Hematopoietic multipotent progenitor cell treated with erythropoietin and hydrocortisone succinate and interleukin-3 and kit ligand, for 17 days (in vitro differentiated cells): ENCODE measurements at places on chromosomes 1 and 21.

GRCh38 chr1:100034470-100034869 is 64.7 kb downstream of the SLC35A3 start:
- peak; percentile 41 for DNase-seq

DNA sequence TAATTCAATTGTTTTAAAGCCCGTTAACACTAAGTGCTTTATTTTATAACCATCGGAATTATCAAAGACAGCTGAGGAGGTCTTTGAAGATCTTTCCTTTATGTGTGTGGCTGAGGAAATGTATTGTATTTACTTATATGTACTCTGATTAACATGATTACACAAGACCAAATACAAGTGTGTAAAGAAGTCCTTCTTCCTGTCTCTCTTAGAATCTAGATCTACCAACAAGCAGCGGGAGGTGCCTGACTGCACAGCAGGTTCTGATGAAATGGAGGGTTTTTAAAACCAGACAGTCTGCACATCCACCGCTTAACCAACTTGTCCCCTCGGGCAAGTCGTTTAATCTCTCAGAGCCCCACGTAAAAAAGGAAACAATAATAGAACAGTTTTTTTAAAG is 240.5 kb upstream of the MAP1LC3C start:
- no peak for DNase-seq

GRCh38 chr1:230682882-230683610 is 30.9 kb downstream of the AGT start:
- no peak for DNase-seq

DNA sequence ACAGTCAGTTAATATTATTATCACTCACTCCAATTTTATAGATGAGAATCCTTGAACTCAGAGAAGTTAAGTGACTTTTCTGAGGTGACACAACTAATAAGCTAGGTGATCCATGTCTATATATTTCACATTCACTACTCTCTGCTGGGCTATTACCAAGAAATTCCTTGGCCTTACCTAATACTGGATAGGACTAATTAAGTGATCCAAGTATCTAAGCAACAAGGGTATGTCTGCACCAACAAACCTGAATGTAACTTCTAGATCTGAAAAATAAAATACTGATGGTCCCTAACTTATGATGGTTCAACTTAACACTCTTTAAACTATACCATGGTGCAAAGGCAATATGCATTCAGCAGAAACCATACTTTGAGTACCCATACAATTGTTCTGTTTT is 14.8 kb upstream of the CASQ2 start:
- DNase-seq, result no peak

- no peak for DNase-seq
Measured at GRCh38 chr1:23567629-23567995, 8.3 kb upstream of the ID3 start.

DNA sequence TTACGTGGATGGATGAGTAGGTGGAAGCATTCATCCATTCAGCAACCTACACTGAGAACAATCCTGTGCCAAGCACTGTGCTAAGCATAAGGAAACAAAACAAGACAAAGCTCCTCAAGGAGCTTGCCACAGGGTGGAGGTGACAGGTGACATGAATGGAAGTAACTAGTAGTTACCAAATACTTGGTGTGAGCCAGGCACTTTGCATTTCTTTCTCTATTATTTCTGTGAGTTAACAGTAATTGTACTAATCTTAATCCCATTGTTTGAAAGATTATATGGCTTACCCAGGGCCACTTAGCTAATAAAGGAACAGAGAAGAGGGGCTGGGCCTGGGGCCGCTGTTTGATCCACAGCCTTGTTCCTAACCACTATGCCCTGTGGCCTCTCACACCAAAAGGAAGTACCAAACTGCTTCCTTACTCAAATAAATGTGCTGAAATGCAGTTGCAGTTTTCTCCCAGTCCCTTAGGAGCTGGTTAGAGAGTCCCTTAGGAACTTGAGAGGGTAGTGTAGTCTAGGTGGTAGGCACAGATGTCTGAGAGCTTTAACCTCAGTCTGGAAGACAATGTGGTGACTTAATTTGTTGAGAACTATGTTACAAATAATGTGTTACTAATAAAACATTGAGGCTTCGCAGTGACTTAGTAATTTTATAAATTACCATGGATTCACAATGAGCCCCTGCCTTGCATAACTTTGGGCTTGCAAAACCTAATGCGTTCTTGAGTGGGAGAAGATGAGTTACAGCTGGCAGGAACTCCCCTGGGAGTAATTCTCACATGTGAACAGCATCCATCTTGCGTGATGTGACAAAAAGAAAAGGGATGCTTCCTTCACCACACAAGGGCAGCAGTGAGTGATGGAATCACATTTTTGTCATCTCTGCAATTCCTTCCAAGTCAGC is 69.8 kb downstream of the MPZL1 start:
- DNase-seq, result no peak

- DNase-seq, result no peak
Measured at GRCh38 chr21:22260274-22260673, 1262.1 kb downstream of the NCAM2 start.

GRCh38 chr1:100941098-100941527 is 45.2 kb downstream of the SLC30A7 start:
- DNase-seq, result no peak

GRCh38 chr1:202892501-202892900 is 3.6 kb upstream of the RABIF start:
- no peak for DNase-seq

- no peak for DNase-seq
Measured at GRCh38 chr21:32140604-32141317, 138.1 kb downstream of the MIS18A start.

DNA sequence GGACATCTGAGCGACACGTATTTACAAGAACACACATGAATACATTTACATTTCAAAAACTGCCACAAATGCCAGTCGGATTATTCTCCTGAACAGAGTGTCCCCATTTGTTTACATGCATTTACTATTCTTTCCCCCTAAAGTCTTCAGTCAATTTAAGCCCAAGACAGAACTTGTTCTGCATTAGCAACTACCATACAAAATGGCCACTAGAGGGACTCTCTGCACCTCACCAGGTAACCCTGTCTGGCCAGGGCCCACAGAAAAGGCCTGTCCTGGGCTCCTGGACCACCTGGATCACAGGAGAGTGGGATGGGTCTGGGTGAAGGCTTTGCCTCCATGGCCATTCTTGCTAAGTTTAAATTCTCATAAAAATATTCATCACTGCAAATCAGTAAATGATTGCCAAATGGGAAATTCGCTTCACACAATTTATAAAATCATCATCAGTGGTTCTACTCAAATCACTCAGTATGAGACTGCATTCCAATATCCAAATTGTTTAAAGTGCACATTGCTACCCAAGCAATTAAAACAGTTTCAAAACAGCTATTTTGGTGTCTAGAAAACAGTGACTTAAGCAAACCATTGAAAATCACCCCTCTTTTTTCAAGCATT is 12.5 kb upstream of the GUCA2A start:
- DNase-seq, result peak; percentile 42

- DNase-seq, result no peak
Measured at GRCh38 chr1:61397935-61398334, 315.6 kb downstream of the NFIA start.

- no peak for DNase-seq
Measured at GRCh38 chr1:173823781-173824314, 625 bp upstream of the DARS2 start.

DNA sequence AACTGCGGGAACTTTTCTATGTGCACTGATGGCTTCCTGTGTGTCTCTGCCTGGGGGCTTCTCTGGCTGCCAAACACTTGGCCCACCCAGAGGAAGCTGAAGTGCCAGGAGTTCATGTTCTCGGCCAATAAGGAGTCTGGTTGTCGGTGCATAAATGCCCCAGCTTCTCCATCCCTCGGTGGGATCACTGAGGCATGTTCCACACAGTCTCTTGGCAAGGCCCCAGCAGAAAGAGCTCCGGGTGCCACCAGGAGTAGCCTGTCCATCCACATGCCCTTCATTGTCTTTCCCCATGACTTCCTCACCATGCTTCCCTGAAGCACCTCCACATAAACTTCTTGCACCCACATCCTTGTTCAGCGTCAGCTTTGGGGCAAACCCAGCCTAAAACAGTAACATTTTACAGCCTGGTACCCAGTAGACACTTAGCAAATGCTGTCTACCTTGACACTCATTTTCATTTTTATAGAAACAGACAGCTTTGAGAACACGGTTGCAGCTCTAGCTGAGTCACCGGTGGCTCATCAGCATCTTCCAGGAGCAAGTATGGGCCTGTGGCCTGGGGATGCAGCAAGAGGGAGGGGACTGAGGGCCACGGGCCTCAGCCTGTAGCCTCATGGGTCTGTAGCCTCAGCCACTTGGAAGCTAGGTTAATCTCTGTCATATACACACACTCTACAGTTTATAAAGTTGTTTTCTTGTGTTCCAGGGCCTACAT is 14.8 kb upstream of the CDCP2 start:
- DNase-seq, result no peak

DNA sequence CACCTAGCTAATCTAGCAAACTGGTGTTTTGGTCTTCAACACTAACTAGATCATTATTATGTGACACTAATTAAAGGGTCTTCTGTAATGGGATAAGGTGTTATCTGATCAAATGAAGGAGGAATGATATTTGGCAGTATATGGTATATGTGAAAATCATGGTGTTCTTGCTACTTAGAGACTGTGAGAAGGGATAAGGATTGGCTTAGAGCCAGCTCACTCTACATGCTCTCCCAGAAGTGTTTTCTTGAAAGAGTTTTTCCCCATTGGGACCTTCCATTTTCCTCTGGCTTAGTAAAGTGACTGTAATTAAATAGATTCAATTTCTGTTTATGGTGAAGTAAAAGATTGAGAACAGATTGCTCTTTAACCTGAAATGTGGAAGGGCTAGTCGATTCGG is 71.2 kb upstream of the RGL1 start:
- DNase-seq, result no peak

DNA sequence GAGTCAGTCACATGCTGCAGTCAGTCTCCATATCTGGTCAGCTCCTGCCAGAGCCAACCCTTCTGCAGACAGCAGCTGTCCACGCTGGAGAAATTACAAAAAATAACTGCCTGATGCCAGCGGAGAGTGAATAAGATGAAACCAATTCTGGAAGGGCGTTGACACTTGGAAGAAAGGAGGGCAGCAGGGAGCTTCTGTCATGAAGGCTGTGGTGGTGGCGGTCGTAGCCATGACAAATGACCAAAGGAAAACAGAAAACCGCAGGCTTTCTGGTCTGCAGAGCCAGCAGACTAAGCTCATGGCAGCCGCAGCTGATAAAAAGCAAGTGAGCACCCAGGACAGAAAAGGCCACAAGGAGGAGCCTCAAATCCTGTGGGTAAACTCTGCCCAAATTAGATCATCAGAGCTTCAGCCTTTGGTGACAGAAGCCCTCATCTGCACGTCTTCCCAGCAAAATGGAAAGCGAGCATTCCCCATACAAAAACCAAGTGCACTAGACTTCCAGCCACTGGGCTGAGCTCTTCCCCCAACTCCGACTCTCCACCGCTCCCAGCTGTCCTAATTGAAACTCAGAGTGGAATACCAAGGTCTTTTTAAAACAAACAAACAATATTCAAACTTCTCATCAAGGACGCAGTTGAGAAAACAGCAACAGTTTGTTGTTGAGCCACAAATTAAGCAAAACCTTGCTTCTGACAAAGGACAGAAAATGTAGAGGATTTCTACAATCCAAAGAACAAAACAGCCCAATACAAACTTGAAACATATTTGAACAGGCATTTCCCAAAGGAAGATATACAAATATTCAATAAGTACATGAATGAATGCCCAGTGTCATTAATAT is 28.7 kb downstream of the RSPH1 start:
- no peak for DNase-seq

GRCh38 chr1:83718338-83718737 is 280.6 kb downstream of the TTLL7 start:
- no peak for DNase-seq

DNA sequence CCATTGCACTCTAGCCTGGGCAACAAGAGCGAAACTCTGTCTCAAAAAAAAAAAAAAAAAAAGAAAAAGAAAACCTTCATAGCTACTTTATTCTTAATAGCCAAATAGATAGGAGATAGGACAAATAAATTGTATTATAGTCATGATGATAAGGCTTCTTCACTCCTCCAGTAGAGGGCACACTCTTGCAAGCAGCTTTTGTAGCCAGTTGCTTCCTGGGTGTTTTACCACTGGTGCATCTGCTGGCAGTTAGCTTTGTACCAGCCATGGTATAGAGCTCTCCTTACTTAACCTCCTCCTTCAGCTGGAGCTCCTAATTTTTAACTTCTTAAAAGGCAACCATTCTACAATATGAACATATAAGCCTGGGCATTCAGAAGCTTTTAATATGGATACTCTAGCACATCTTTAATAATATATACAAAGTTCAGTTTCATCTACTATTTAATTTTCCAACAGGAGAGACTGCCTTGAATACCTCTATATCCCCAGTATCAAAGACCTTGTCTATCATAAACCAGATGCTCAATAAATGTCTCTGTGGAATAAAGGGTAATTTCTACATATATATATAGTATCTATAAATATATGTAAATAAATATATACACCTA is 35.8 kb downstream of the EVI5 start:
- peak; percentile 37 for DNase-seq

DNA sequence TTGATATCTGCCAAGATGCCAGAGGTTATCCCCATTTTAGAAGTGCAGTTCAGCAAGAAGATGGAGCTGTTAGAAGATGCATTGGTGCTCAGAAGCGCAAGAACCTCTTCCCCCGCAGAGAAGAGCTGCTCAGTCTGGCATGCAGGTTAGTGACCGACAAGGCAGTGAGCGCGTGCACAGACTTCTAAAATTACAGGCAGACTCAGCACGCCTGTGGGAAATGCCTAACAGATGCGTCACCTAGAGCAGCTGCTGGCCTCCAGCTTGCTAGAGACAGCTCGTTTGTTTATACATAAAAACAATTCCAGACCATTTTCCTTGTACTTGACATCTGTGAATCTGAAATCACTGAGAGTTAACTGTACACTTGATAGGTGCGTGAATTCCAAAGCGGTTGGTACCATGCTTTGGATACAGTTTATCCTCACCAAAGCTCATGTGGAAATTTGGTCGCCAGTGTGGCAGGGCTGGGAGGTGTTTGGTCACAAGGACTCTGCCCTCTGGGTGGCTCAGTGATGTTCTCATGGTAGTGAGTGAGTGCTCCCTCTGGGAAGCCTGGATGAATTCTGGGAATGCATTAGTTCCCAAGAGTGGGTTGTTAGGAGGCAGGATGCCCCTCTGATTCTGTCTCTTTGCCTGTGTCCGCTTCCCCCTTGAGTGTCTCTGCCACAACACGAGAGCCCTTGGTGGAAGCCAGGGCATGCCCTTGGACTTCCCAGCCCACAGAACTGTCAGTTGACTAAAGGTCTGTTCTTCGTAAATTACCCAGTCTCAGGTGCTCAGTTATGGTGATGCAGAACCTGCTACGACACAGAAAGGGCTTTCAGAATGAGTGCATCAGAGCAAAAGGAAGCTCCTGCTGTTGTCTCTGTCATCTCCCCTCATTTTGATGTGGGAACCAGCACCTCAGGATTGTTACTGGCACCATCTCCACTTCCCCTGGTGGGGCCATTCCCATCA is 24.4 kb downstream of the SNAP47 start:
- no peak for DNase-seq

DNA sequence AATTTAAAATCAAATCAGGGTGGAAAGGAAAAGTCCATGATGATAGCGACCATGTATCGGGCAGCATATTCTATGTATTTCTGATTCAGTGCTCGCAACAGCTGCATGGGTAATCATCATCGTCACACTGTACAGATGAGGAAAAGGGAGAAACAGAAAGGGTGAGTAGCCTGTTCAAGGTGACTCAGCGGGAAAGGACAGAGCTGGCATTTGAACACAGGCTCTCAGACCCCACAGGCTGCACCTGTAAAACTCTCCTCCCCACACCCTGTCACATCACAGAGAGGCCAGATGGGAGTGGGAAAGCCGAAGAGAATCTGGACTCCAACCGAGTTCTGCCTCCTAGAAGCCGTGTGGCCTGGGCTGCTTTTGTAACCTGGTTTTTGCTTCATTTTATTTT is 14.0 kb downstream of the RUNX1 start:
- DNase-seq, result no peak
